GM04503 (cell line): ENCODE measurements at places on chromosomes 12 and 14.

- no peak for DNase-seq
Observed at GRCh38 chr12:5230156-5230555, 186.5 kb downstream of the KCNA5 start.

DNA sequence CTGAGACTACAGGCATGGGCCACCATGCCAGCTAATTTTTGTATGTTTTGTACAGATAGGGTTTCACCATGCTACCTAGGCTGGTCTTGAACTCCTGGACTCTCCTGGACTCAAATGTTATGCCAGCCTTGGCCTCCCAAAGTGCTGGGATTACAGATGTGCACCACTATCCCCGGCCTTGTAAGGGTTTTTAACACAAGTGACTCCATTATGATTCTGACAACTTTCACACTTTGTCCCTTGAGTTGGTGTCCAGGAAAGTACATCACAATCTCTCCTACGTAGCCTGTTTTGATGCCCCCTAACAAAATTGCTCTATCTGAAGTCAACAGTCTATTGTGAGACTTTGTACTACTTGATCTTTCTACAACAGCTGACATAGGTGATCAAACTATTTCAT is 11.4 kb upstream of the METAP2 start:
- DNase-seq = no peak

DNA sequence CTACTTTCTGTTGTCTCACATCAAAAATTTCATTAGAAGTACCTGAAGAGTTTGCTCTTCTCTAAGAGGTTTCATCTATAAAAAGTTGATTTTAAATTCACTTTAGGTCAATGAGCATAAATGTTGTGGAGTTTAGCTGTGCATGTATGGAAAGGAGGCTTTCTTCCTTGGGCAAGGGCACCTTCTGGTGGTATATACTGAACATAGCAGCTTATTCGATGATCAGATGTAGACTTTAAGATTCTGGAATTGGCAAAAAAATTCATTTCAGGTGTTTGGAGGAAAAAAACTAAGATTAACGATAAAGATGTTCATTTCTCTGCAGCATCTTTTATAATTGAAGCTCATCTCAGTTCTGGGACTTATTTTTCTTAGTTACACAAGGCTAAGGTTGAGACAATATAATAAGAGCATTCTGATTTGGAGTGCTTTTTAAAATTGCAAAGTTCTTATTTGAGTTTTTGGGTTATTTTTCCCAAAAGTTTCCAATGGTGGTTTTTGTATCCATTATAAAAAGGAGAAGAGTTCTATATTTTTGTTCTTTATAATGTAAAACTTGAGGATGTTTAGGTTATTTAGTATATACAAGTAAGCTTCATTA is 46.8 kb downstream of the TMEM117 start:
- DNase-seq = peak; percentile 11

DNA sequence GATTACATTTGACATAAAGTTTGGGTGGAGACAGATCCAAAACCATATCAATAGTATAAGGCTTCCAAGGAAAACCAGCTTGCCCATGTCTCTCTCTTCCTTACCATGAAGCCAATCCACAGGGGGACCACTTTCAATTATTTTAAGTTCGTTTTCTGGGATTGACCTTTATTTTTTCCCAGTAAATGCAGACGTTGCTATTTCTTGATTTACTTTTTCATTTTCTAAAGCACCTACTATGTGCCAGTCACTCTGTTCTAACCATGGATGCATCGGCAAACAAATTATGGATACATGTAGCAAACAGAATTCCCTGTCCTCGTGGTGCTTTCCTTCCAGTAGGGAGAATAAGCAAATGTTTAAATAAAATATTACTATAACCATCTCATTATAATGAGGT is 65.8 kb upstream of the KCNA1 start:
- DNase-seq = no peak

GRCh38 chr12:4535092-4535491 is 3.6 kb upstream of the RAD51AP1 start:
- no peak for DNase-seq
